Activated T-cell treated with anti-CD3 and anti-CD28 coated beads for 4 hours (primary cell): ENCODE measurements at places on chromosomes 1 and 21.

DNA sequence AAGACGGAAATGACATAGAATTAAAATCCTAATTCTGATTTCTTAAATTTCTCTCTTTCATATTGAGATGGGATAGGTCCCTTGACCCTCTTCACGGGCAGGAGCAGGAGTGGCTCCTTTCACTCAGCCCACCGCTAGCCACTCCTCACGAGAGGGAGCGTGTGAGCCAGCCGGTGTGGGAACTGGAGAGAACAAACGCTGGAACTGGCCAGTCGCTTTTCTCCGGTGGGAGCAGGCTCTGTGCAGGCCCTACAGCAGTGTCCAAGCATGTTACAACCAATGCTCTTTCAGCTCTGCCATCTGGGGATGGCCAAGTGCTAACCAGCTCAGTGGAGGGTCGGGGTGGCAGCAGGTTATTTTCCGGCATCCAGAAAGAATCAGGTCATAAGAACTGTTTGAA, 815.5 kb upstream of the ADGRL4 start:
- no peak for DNase-seq

DNA sequence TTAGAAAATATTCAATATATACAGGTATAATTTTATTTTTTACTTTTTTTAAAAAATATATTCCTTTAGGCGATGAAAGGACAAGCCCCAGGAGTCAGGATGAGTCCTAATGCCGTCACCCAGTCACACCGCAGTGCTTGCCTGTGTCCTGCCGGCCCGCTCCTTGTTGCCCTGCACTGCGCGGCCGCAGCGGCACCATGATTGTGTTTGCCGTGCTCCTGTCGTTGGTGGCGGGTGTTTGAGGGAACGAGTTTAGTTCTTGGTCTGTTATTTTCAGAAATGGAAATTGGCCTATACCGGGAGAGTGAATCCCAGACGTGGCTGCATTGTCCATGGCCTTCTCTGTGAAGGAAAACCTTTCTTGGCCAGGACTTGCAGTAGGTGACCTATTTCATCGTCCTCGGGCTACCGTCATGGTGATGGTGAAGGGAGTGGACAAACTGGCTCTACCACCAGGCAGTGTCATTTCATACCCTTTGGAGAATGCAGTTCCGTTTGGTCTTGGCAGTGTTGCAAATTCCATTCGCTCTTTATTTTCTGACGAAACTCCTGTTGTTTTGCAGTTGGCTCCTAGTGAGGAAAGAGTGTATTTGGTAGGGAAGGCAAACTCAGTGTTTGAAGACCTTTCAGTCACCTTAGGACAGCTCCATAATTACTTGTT, 45.9 kb upstream of the CRB1 start:
- DNase-seq, result no peak

DNA sequence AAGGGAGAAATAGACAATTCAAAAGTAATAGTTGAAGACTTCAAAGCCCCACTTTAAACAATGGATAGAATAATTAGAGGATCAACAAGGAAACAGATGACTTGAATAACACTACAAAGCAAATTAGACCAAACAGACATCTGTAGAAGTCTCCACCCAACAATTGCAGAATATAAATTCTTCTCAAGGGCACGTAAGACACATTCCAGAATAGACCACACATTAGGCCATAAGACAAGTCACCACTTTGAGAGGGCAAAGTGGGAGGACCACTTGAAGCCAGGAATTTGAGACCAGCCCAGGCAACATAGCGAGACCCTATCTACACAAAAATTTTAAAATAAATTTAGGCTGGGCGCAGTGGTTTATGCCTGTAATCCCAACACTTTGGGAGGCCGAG, 20.5 kb upstream of the RNF186 start:
- no peak for DNase-seq

DNA sequence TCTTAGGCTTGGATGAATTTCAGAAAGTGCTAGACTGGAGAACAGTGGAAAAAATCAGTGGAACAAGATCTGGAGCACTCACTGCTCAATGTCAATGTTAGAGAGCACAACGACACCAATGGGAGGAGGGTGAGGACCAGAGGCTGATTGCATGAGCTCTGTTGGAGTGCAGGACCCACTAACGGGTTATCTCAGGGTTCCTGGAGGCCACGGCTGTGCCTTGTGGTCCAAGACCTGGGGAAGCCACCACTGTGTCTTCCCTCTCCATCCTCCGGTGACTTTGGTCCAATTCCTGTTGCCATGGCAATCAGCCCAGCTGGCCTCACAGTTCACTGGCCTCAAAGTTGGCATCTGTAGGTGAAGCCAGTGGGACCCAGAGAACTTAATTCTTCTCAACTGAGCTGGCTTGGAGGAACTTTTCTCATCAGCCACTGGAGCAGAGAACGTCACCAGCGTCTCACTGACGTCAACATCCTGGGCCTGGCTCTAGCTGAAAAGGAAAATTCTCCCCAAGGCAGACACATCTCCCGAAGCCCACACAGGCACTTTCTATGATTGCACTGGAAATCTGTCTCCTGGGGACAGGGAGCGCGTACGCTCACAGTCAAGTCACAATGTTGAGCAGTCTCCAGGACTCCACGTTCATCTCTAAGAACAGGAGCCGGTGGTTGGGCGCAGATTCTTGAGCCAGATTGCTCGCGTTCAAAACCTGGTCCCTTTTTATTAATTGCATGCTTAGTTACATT, 21.9 kb upstream of the GPR157 start:
- no peak for DNase-seq

DNA sequence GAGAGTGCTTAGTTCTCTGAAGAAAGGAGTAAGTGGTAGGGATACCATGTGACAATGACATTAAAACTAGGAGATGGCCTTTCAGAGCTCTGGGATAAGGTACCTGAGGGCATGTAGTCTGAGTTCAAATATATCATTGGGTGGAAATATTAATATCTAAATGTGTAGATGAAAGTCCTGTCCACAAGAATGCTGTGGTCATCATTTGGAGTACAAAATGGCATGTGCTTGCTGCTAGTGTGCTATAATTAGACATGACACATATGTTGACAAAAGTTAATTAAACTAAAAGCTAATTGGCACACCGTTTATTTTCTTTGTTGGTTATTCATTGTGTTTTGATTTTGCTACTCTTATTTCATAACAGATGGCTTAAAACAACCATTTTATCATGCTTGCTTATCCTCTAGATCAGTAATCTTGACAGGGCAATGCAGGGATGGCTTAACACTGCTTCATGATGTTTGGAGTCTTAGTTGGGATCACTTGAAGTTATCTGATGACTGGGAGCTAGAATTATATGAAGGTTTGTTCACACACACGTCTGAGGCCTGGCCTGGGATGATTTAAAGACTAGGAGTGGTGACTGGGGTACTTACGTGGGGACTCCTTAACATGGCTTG, 31.0 kb downstream of the CC2D1B start:
- DNase-seq, result no peak

- no peak for DNase-seq
Observed at GRCh38 chr1:913491-914130, 10.1 kb upstream of the SAMD11 start.

GRCh38 chr1:39977202-39977601, 22.3 kb downstream of the MFSD2A start:
- no peak for DNase-seq

DNA sequence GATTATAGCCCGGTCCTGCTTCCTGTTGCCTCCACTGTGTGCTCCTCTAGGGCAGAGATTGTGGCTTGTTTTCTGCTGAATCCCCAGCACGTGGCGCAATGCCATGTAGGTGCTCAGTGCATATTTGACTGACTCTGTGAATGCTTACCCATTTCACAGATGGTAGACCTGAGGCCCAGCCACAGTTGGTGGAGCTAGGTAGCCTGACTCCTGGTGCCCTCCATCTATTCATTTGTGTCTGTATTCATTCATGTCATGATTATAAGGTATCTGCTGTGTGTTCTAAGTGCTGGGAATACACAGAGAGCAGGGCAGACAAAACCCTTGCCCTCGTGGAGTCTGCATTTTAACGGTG, 22.5 kb downstream of the TNFRSF1B start:
- DNase-seq, result no peak
